ENCODE measurements at places on chromosomes 1 and 21.

GRCh38 chr21:21751286-21751685, 753.1 kb downstream of the NCAM2 start:
- no peak for DNase-seq

- no peak for DNase-seq
Measured at GRCh38 chr1:99643021-99643779, 2.7 kb upstream of the PALMD start.

DNA sequence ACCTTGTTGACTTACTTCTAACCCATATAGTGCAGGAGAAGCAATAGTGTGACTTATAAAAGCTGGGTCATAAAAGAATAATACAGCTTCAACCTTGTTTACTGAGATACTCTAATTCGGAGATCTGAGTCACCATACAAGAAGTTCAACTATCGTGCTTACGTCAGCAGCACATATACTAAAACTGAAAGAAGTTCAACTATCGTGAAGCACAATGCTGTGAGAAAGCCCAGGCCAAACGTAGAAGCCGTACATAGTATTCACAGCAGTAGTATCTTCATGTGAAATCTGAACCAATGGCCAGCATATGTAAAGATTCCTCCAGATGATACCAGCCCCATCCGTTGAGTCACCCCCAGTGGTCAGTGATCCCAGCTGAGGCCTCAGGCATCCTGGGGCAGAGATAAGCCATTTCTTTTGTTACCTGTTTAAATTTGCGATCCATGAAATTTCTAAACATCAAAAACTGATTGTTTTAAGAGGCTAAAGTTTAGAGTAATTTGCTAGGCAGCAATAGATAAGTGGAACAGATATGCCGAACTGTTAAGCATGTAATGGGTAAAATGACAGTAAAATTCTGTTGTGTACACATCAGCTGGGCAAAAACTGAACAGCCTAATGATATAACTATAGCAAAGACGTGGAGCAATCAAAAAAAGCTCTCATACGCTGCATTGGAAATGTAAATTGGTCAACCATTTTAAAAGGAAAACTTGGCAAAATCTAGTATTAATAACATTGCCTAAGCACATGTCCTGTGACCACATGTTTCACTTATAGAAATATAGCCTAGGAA, 53.9 kb upstream of the SAMD13 start:
- DNase-seq = no peak

GRCh38 chr1:55547405-55547804, 332.2 kb upstream of the USP24 start:
- DNase-seq = no peak

DNA sequence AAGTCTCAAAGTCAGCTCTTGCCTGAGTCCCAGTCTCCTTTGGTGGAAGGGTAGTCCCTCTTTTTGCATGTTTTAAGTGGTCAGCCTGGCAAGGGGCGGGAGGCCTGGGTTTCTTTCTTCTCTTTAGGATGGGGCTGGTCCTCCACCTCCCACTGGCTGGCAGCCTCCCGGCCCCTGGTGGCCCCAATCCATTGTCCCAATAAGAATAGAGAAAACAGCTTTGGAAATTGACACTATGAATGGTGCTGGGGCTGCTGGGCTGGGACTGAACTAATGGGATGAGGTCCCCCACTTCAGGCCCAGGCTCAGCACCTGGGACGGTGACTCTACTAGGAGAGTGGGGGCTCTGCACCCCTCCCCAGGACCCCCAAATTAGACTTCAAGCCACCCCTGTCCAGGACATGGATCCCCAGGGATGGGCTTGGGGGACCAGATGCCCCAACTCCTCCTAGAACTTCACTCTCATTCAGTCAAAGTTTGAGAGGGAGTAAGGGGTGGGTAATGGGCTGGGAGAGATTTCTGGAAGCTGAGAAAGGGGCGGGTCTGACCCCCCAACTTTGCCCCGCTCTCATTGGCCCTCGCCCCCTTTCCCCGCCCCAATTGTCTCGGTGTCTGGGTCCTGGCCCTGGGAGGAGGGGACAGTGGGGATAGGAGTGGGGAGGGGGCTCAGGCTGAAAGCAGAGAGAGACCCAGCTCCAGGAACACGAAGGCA, 18.2 kb downstream of the SLC27A3 start:
- no peak for DNase-seq

DNA sequence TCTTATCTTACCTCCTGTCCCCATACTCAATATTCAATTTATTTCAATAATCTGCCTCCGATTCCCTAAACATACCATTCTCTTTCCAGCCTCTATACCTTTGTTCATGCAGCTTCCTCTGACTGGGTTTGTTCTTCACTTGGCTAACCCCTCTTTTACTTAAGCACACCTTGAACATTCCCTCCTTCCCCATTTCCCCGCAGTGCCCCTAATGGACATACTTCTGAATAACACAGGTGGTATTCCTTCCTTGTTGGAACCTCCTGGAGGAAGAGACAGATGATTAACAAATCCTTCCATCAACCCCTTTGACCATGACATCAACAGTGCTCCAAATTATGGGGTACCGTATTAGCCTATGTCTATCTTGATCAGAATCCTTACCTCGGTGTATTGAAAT, 190.0 kb upstream of the UBE2U start:
- DNase-seq = no peak

GRCh38 chr1:157115851-157116736, 16.5 kb upstream of the ETV3L start:
- no peak for DNase-seq

DNA sequence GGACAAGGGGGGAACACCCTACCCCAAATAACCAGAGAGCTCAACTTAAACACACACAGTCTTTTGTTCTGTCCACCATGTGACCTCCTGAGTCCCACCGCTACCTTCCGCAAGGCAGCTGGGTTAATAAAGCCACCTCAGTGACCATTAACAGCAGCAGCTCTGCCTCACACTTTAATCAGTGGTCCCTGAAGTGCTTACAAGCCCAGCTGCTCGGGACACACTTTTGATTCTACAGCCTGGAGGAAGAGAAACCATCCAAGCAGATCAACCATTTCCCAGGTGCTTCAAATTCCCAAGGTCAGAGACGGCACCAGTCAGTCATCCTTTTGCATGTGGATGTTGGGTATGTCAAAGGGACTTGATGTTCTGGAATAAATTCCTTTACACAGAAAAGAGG, 70.1 kb downstream of the KCNJ15 start:
- DNase-seq = no peak

GRCh38 chr1:85734931-85735330, 26.7 kb upstream of the ZNHIT6 start:
- no peak for DNase-seq

GRCh38 chr1:174791863-174792262, 207.9 kb upstream of the CACYBP start:
- no peak for DNase-seq

GRCh38 chr1:70140343-70140742, 65.0 kb downstream of the LRRC40 start:
- no peak for DNase-seq

GRCh38 chr1:225838793-225839192, 28.9 kb downstream of the EPHX1 start:
- DNase-seq = no peak

- no peak for DNase-seq
Measured at GRCh38 chr1:157073944-157074685, 25.5 kb downstream of the ETV3L start.

GRCh38 chr1:56965916-56966697, at the start of gene C8B:
Gene C8B (minus strand): TSS chr1:56966015. CDS start chr1:56965948, 67 bp downstream.
- no peak for DNase-seq

DNA sequence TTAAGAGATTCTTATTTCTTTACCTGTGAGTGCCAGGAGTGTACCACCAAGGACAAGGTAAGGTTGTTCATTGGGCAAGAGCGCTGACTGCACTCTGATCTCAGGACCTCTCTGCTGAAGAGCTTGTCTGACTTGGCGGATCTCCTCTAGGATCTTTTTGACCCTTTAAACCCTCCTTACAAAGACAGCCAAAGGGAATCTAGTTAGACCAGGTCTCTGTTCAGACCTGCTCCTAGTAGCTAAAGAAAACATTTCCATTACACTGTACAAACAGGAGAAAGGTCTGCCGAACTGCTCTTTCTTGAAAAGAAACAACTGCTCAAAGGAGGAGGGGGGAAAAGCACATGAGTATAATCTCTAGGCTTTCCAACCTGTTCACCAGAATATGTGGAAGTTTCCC, 49.3 kb downstream of the SMYD2 start:
- DNase-seq = no peak

DNA sequence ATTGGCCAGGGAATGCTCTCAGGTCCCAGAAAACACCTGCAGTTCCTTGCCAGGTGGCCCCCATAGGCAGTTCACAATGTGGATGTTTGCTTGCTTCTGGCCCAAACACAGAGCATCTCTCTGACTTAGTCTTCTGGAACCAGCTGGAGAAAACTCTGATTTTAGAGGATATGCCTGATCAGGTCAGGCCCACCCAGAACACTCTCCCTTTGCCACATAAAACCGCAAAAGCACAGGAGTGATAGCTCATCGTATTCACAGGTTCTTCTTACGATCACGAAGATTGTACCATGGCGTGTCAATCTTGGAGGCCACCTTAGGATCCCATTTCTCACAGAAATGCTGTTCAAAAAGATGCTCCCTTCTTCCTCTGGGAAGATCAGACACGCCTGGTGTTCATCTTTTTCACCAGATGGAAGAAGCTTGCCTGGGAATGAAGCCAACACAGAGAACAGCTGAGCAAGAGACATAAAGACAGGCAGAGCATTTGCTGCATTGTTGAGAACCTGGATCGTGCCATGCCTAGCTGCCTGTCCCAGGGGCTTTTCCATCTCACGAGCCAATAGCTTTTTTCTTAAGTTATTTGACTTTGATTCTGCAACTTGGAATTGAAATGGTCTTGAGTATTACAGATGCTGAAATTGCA, 11.6 kb upstream of the CD247 start:
- no peak for DNase-seq

- DNase-seq = no peak
Measured at GRCh38 chr1:87202922-87203655, 125.6 kb upstream of the LMO4 start.

DNA sequence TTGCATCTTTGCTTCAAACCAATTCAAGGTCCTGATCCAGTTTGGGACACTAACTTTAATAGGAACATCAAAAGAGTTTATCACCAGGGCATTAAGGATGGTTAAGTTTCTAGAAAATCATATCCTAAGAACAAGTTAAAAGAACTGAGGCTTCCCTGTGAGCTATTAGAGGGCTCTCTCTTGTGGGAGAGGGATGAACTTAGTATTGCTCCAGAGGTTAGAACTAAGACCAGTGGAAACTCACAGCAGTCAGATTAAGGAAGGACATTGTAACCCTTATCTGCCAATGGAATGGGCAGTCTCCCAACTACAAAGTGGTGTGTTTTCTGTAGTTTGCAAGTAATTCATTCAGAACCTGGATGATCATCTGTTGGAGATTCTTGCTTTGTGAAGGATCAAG, 36.8 kb downstream of the UBE2U start:
- no peak for DNase-seq

DNA sequence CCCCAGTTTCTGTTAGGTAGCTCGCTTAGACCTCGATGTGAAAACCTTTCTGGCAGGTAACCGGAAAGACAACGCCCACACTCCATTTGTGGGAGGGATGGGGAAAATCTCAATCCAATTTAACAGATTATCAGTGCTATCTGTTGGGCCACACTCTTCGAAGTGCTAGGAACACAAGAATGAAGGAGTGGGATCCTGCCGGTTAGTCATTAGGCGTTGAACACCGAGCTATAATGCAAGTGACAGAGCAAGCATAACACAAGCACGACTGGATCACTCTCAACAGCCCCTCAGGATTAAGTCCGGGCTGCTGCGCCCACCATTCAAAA, 531 bp downstream of the SNIP1 start:
- no peak for DNase-seq

DNA sequence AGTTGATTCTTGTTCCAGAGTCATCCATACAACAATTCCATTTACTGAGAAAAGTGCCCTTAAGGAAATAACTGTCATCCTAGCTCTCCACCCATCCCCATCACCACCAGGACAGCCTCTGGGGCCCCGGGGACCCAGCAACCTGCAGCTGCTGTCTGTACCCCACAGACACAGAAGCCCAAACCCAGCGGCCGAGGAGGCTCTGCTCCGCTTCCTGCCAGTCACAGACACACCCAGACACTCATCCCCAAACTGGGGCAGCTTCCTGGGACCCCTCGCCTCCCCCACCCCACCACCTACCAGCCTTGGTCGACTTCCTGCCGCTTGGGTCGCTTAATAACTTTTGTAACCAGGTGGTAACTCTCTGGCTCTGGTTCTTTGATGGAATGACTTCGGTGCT, 121.6 kb upstream of the SLC25A33 start:
- DNase-seq = no peak

All from GM18507 (cell line).